ENCODE measurements at places on chromosomes 6 and 20. TPM values are rescaled to one million over a fixed set of nuclear protein-coding genes. Genes with fewer than 3 reads are reported as not detected.

DNA sequence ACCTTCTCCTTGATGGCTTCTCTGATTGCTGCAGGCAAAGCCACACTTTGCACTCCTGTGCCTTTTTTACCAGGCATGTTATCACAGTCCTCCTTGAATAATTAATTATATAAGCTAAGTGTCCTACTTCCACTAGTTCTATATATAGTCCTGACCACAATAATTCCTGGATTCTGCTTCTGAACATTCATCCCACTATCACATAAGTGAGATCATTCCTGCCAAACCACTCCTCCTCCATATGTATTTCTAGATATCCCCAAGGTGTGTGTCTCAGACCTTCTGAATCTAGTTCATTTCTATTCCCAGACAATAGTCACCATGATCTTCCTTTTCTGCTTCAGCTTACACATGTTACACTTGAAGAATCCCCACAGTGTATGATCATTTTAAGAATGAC is 1237.5 kb upstream of the MAP3K7 start:
- DNase-seq = no peak

DNA sequence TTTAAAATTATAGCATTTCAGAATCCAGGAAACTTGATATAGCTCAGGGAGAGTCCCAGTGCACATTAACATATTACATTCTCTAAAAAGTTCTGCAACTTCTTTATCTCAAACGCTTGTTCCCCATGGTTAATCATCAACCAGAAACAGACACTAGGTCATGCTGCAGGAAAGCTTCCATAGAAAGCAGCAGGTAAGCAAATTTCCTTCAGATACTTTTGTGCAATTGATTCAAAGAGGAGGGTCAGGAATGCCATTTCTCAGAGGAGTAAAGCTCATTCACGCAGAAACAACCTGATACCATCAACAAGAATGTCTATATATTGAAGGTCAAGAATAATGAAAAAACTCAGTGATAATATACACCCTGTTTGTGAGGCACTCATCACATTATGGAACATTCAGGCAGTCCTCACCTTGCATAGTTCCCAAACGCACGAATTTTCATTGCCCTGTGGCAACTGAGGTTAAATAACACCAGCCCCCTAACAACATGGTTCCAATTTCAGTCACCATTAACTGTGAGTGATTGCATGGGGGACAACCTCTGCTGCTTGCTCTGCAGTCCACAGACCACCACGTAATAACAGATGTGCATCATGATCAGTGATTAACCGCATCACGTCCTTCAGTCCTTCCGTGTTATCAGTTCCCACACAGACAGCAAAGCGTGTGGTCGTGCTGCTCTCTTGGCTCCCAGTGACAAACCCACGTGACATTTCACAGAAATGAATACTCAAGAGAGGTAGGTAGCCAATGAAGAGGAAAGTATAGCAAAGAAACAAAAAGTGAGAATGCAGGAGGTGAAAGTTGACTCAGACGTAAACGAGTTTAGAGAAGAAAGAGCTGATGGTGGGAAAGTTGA is 95.7 kb downstream of the LY86 start:
- DNase-seq = no peak

GRCh38 chr6:67633058-67633457 is 1002.0 kb upstream of the ADGRB3 start:
- no peak for DNase-seq

DNA sequence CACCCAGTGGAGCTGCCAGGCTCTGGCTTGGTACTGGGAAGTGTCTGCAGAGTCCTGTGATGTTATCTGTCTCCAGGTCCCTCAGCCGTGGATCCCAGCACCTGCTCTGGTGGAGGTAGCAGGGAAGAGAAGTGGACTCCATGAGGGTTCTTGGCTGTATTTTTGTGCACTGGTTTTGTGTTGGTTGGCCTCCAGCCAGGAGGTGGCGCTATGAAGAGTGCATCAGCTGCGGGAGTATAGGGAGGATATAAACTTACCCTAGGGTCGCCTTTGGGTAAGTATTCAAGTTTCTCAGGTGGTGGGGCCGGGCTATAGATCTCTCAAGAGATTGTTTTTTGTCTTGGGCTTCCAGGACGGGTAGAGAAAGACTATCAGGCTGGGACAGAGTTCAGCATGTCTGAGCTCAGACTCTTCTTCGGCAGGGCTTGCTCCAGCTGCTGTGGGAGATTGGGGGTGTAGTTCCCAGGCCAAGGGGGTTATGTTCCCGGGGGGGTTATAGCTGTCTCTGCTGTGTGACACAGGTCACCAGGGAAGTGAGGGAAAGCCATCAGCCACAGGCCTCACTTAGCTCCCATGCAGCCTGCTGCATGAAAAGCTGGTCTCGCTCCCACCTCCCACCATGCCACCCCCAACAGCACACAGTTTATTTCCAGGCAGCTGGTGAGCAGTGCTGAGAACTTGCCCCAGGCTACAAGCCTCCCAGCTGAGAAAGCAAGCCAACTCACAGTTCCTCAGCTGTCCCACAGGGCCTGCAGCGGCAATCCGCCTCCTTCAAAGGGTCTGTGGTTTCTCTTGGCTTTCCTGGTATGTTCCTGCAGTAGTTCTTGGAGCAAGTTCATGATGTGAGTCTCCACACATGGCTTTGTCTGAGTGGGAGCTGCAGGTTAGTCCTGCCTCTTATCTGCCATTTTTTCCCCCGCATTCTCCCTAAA is 115.7 kb downstream of the AIG1 start:
- DNase-seq = no peak

SLC22A3 gene
- total RNA-seq = not detected

F13A1 gene
- 0.75 TPM for total RNA-seq

DNA sequence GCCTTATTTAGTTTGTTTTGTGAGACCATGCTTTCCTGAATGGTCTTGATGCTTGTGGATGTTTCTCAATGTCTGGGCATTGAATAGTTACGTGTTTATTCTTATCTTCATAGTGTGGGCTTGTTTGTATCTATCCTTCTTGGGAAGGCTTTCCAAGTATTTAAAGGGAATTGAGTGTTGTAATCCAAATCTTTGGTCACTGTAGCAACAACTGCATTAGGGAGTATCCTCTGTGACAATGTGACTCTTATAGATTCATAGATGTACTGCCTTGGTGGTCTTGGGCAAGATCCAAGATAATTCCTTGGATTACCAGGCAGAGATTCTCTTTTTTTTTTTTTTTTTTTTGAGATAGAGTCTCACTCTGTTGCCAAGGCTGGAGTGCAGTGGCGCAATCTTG is 598.4 kb downstream of the CBLN4 start:
- no peak for DNase-seq

- DNase-seq = no peak
These were observed 37.5 kb downstream of the ELMO2 start for GRCh38 chr20:46368902-46369268.

- no peak for DNase-seq
These were observed 1.8 kb downstream of the ALDH8A1 start for GRCh38 chr6:134948142-134948541.

DNA sequence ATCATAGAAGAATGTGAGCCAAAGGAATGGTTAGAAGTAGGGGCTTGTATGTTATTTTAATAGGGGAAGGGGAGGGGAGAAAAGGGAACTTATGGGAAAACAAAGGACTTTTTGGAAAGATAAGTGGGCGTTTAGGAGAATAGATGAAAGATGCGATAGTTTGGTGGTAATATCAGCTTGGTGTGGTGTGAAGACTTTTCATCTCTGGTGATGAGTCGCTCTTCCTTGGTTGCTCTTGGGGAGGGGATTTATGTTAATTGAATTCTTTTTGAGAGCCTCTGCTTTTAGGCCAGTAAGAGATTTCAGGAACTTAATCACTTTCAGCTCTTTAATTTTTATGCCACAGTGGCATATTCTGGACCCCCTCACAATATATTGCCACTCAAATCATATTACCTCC is 10.8 kb downstream of the HECA start:
- DNase-seq = no peak

DNA sequence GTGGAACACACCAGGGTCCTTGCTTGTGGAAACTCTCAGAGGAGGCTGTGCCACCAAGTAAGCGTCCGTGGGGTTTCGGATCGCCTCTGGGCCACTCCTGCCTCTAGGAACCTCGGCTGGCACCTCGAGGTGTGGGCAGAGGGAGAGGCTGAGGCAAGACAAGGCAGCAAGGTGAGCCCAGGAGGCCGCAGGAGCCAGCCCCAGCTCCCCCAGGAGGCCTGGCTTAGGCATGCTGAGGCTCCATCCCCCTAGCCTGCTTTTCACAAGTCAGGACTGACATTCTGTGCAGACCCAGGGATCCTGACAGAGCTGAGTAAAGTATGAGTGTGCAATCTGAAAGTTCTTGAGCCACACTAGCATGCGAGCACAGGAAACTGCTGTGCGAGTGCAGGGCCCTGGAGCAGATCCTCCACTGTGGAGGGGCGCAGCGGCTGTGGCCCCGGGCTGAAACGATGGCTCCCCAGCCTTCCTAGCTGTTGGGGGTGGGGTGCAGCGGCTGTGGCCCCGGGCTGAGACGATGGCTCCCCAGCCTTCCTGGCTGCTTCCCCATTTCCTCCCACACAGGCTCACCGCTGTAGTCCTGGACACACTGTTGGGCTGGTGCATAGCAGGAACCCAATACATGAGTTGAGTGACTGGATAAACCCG is 75.2 kb upstream of the CD93 start:
- DNase-seq = no peak

CCNC gene
- 50.4 TPM for total RNA-seq

GRCh38 chr6:139156551-139156950 is 21.7 kb downstream of the HECA start:
- DNase-seq = no peak

- DNase-seq = no peak
These were observed 248.0 kb downstream of the CDH26 start for GRCh38 chr20:60206259-60206658.

All from activated B cell treated with CpG ODN at 0.5 μM for 24 hours (primary cell).